ENCODE measurements at places on chromosomes 1 and 21.
A peak's percentile ranks its signal among the peaks of the same experiment; 100 is the strongest.

- no peak for DNase-seq
Measured at GRCh38 chr1:77051425-77051824, 167.8 kb downstream of the PIGK start.

- DNase-seq, result no peak
Measured at GRCh38 chr1:59094001-59094400, 202.9 kb upstream of the FGGY start.

DNA sequence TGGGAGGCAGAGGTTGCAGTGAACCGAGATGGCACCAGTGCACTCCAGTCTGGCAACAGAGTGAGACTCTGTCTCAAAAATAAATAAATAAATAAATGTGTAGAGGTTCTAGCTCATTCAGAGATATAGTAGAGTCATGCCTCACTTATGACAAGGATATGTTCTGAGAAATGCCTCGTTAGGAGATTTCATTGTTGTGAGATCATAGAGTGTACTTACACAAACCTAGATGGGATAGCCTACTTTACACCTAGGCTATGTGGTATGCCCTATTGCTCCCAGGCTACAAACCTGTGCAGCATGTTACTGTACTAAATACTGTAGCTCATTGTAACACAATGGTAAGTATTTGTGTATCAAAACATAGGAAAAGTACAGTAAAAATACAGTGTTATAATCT lies 155.3 kb upstream of the JUN start:
- DNase-seq, result no peak

- DNase-seq, result no peak
Measured at GRCh38 chr1:44263568-44264450, 50.5 kb downstream of the DMAP1 start.

DNA sequence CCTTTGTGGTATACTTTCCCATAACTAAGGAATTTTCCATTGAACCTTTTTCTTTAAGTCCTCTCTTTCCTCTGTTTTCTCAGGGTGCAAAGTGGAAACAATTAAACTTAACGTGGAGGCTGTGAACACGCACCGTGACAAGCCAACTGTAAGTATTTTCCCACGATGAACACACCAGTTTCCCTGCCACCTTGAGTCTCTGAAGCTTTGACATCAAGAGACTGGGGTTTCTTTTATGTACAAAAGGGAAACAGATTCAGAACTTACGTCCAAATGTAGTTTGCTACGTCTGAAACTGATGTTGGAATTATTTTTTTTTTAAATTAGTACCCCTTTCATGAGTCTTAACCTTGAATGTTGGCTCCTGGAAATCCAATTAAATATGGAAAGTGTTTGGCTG lies 17.2 kb upstream of the C4BPB start:
- DNase-seq, result no peak

DNA sequence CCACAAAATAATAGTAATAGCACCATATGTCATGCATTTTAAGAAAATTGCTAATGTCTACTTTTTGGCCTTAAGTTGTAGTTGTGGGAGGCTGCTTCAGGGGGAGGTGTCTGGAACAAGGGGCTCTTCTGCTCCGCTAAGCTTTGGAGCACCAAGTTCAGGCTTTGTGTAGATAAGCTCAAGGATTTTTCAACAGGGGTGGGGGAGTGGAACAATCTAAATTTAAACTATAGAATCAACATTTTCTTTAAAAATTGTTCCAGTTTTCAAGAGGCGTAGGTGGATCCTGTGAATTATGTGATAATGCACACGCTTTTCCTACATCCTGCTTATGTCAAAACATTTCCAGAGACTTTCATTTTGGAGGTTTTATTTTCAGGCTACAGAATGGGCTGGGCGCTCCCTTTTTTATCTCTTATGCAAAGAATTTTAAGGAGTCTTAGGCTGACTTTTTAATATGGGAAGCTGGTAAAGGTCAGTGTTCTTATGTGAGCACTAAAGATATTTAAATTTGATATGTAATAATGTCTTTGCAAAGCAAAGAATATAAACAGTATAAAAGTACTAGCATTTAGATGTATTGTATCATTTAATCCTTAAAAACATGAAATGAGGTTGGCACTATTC lies 9.9 kb downstream of the ATP1A1 start:
- DNase-seq, result no peak

DNA sequence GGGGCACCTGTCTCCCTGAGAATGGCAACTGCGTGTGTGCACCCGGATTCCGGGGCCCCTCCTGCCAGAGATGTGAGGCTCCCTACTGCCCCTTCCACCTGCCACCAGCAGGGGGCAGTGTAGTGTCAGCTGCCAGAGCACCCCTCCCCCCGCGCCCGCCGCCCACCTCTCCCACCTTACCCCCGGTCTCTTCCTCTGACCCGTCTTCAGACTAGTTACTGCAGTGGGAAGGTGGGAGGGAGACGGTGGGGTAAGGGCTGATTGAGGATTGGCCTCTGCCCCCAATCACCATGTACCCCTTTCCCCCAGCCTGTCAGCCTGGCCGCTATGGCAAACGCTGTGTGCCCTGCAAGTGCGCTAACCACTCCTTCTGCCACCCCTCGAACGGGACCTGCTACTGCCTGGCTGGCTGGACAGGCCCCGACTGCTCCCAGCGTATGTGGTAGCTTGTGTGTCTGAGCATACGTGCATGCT lies 10.1 kb upstream of the LRRC71 start:
- peak; percentile 65 for DNase-seq

DNA sequence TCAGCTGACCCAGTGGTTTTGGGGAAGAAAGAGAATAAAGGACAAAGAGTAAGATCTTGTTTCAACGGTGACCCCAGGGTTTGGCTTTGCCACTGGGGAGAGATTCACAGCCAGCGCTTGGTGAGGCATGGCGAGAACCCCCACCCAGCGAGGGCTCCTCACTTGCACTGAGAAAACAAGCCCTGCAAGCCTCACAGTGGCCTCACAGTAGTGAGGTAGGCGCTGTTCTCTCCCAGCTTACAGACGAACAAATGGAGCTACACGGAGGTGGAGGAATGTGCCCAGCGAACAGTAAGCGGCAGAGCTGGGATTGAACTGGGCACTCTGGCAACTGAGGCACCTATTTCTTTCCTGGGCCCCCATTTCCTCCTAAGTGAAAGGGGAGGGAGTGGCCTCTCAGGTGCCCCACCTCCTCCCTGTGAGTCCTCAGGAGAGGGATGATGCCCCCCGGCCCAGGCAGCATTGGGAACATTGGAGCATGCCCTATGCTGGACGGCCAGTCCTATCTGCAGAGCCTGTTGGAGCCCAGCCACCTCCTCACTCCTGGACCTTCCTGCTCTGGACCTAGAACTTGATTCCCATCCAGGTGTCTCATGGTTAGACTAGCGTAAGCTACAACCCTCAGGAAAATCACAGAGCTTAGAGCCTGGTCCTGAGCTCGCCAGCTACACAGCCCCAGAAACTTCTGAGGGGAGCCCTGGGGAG lies 73.4 kb upstream of the EDN2 start:
- DNase-seq, result no peak

DNA sequence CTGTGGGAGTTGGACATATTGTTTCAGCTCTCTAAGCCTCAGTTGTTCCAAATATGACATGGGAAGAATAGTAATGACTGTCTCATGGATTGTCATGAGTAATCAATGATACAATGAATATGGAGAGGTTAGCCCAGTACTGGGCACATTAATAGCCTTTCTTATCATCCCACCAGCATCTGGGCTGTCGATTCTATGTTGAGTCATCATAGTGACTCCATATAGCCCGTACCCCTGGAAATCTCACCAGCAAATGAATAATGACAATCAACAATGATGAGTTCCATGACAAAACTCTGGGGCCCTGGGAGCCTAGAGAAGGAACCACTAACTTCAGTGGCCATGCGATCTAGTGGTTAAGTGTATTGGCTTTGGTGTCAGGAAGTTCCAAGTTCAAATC lies 39.7 kb upstream of the GJB5 start:
- no peak for DNase-seq

DNA sequence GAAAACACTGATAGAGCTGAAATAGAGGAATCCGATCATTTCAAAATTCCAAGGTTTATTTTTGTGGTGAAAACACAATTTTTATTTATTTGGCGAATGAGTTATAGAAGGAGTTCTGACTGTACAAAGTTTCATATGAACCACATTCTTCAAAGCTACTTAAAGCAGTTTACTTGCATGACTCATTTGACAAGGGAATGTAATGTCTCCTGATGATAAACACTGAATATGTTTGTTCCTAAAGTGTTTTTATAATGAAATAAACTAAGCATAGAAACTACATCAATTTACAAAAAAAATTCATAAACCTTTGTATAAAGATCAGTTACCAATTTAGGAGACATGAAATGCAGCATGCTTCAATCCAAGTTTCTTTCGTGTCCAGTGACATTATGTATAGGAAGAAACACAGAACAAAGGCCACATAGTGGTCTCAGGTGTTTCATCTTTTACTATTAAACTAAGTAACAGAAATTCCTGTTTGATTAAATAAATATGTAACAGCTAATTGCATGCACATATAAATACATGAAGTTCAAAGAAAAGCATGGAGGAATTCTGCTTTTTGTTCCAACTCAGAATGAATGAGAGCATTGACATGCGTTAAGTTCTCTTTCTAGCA lies 2.5 kb downstream of the PRKACB start:
- peak; percentile 49 for DNase-seq

DNA sequence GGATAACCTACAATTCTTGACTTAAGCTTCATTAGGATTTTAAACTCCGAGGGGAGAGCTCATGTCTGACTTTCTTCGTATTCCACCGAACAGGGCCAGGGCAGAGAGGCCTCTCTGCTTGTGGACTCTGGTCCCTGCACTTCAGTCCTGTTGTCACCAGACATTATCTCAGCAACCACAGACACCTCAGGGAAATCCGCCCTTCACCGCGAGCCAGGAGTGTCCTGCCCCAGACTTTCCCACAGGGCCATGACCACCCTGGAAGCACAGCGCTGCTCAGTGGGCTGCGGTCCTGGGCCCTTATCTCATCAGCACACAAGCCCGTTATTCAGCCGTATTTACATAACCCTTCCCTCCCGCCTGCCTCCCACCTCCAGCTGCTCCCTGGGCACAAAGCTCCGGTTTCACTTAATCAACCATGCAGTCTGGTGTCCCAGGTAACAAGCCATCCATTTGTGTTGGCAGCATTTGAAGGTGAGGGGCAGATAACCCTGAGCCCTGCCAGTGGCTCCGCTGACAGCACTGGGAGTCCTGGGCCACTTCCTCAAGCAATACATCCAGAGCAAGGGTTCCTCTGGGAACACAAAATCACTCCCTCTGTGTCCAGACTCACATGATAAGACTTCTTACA lies 122.8 kb upstream of the RAB4A start:
- no peak for DNase-seq

Data from activated CD4-positive, alpha-beta T cell treated with anti-CD3 and anti-CD28 coated beads, Interleukin-2, Interleukin-6, amounts not matched to agents 100 ng/mL and 50 ng/mL, durations not matched to agents 16 hours and 8 hours (primary cell).